ENCODE measurements at places on chromosomes 16 and 17.

DNA sequence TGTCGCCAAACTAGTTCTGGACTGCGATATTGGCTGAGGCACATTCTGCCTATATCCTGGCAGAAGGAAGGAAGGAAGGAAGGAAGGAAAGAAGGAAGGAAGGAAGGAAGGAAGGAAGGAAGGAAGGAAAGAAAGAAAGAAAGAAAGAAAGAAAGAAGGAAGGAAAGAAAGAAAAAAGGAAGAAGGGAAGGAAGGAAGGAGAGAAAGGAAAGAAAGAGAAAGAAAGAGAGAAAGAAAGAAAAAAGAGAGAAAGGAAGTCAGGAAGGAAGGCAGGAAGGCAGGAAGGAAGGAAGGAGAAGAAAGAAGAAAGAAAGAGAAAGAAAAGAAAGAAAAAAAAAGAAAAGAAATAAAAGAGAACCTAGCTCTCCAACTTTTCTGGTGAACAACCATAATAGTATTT lies 587.1 kb downstream of the RBFOX1 start:
- no peak for DNase-seq

DNA sequence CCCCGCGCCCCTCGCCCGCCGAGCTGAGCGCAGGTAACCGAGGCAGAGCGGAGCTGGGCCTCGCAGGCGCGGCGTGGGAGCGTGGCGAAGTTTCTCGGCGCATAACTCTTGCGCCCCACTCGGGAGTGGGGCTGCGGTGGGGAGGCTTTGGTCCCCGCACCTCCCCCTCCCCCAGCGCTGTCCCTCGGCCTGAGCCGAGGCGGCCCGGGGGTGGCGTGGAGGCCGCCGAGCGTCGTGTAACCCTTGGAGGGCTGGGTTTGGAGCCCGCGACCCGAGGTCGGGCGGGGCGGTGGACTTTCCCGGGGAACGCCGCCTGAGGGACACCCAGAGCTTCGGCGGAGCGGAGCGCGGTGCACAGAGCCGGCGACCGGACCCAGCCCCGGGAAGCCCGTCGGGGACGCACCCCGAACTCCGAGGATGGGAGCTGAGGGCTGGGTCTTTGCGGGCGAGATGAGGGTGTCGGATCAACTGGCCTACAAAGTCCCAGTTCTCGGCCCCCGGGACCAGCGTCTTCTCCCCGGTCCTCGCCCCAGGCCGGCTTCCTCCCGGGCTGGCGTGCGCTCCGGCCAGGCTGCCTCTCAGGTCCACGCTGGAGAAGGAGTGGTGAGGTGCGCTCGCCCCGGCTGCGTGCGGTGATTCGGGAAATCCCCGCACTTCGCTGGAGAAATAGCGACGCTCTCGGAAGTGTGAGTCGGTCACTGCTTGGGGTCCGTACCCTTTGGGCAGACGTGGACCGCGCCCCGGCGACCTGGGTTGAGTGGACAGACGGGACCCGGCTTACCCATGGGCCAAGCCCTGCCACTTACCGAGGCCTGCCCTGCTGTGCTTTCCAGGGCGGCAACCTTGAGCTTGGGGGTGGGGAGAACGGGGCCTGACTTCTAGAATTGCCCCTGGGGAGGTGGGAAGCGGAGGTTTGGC lies 168.4 kb downstream of the RAB11FIP4 start:
- no peak for DNase-seq

GRCh38 chr17:73586275-73586832 lies 57.9 kb downstream of the SDK2 start:
- DNase-seq, result no peak

DNA sequence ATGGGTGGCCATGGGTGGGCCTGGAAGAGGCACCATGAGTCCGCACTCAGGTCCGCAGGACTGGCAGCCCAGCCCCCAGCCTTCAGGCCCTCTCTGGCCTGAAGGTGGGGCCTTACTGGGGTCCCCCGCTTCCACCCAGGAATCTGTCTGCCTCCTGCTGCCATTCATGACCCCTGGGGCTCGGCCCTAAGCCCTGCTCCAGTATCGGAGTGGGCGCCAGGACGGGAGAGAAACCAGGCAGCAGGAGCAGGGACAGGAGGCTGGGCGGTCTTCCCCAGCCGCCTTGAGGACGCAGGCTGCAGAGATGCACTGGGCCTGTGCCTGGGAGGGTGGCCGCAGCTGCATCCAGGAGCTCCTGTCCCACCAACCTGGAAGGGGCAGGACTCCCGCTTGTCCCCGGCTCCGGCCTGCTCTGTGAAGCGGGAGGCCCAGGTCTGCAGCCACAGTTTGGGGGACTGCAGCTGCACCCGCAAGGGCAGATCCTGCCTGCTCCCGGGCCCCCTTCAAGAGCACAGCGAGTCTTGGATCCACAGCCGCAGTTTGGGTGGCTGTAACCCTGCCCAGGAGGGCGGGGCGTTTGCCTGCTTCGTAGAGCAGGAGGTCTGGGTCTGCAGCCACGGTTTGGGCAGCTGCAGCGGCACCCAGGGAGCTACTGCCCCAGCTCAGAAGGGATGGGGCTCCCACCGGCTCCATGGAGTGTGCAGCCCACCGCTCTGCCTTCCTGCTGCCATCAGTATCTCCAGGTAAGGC lies 81.8 kb upstream of the DNAJA2 start:
- DNase-seq, result no peak

- DNase-seq, result no peak
Observed at GRCh38 chr17:16486373-16487250, 5.4 kb downstream of the LRRC75A start.

DNA sequence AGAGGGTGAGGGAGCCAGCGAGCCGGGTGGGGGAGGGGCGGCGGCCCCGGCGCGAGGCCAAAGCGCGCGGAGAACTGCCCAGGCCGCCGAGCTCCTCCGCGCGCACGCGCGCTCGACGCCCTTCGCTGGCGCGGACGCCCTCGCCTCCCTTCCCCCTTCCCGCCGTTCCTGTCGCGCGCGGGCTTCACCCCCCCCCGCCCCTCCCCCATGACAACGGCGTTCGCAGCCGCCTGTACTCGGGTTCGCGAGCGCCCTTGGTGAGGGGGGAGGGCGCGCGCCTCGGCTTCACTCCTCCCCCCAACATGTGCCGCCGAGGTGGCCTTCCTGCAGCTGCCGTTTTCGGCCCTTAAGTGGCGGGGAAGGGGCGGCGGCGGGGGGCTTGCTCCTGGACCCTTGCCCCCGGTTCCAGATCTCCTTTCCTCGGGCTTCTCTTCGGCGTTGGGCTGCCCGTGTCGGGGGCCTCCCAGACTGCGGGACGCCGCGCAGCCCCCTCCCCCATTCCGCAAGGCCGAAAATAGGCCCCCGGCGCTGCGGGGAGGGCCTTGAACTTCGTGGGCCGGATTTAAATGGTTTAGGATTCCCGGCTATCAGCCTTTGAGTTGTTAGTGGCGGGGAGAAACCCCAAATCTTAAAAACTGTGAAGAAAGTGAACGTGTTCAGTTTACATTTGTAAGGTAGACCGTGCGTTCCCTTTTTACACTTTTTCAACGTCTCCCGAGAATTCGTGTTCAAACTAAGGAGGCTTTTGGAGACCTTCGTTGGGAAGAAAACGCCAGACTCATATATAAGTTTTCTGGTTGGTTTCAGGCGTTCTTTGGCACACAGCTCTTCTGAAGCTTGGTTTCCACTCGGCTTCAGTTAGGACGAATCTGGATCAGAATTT lies 653 bp downstream of the SRRM2 start:
- DNase-seq, result no peak

GRCh38 chr17:4417129-4417667 lies 16.5 kb upstream of the SPNS3 start:
- DNase-seq, result no peak

- DNase-seq, result no peak
Observed at GRCh38 chr16:75372236-75372856, 61.0 kb downstream of the CFDP1 start.

- peak; percentile 83 for DNase-seq
Observed at GRCh38 chr17:39636927-39637736, at the start of gene STARD3. TSS of gene STARD3 (plus strand) at chr17:39637144. CDS start at chr17:39653532, 16,388 bp downstream.

- DNase-seq, result no peak
Observed at GRCh38 chr16:51326131-51326856, 175.2 kb upstream of the SALL1 start.

DNA sequence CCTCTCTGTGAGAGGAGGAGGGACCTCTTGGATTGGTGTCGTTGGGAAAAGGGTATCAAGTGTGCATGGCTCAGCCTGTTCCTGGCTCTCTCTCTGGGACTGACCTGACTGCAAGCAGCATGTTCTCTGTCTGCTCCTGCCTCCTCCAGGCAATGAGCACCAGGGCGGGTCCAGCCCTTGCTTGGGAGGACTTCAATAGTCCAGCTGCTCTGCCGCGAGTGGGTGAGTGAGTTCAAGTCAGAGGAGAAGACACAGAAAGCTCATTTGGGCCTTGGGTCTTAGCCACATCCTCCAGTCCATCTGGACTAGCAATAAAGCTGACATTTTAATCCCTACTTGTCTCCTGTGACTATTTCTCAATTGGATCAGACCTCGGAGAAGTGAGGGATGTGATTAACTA lies 25.2 kb upstream of the TNS4 start:
- DNase-seq, result no peak

DNA sequence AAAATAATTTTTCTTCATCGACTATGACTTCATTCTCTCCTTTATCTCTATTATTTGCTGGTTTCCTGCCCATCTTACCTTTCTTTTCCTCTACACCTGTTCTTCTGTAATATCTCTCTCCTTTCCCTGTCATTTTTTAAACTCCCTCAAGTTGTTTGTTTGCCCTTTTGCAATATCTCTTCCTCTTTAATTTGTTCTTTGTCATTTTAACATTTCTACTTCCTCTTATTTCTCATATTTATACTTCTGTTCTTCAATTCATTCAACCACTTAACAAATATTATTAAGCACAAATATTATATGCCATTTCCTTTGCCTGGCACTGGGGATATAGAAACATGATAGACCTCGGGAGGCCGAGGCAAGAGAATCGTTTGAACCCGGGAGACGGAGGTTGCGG lies 22.6 kb downstream of the MAP3K3 start:
- no peak for DNase-seq

- no peak for DNase-seq
Observed at GRCh38 chr17:10116267-10116666, 82.1 kb downstream of the GAS7 start.

GRCh38 chr17:11140501-11140900 lies 100.5 kb upstream of the SHISA6 start:
- DNase-seq, result no peak

GRCh38 chr17:7045492-7046126 lies 1.7 kb upstream of the SLC16A11 start:
- DNase-seq, result no peak

GRCh38 chr17:31561469-31562375 lies 170.2 kb downstream of the RAB11FIP4 start:
- no peak for DNase-seq

- DNase-seq, result no peak
Observed at GRCh38 chr16:83908798-83909197, 9.9 kb downstream of the MLYCD start.

- no peak for DNase-seq
Observed at GRCh38 chr17:15157051-15157450, 108.1 kb downstream of the PMP22 start.

GRCh38 chr17:50618300-50618699 lies 16.4 kb upstream of the ABCC3 start:
- DNase-seq, result no peak

- DNase-seq, result no peak
Observed at GRCh38 chr16:72371307-72372086, 199.5 kb upstream of the PMFBP1 start.

DNA sequence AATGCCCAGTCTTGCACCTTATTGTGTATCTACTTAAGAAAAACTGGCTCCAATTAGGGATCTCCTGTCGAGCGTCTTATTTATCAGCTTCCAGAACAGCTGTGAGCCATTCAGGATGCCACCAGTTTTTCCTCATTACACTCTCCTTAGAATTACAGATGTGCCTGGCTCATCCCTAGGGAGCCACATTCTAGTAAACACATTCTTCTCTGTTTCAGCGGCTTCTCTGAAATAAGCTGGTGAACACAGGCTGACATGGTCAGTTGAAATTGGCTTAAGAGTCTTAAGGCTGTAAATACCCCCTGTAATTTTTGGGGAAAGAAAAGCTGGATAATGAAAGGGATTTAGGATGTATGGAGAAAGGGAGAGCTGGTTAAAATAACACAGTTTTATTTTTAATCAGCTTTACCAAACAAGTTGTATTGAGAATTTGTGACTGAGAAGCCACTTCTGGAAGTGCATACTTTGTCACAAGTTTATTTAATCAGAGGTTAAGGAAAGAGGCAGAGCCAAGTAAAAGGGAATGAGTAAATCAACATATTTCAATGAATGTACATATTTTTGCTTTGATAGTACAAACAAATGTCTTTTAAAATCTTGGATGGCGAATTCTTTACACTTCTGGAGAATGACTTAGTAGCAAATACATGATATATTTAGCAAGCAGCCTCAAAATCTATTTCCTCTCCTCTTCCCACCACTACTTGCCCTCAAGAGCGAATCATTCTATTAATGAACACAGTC lies 562.0 kb upstream of the GOT2 start:
- no peak for DNase-seq

- DNase-seq, result no peak
Observed at GRCh38 chr16:50316848-50317630, 50.7 kb downstream of the ADCY7 start.

DNA sequence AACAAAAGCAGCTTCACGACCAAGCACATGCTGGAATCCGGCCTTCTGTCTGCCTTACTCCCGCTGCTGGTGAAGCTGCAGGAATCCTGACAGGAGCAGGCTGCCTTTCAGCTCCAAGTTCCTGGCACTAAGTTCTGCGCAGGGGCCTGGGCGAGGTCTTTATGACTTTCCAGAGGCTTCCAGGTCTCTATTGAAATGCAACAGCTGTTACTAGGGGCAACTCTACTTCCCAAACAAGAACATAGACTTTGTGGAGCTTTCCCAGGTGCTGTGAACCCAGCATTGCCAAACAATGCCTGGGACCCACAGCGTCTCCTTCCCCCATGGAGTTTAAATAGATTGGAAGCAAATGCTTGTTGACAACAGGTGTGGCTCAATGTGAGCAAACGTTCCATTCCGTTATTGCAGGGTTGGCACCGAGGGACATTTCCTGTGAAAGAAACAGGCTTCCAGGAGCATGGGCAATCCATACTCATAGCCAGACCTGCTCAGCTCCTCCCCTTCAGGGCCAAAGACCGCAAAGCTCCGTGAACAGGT lies 156.0 kb downstream of the CDH13 start:
- no peak for DNase-seq

DNA sequence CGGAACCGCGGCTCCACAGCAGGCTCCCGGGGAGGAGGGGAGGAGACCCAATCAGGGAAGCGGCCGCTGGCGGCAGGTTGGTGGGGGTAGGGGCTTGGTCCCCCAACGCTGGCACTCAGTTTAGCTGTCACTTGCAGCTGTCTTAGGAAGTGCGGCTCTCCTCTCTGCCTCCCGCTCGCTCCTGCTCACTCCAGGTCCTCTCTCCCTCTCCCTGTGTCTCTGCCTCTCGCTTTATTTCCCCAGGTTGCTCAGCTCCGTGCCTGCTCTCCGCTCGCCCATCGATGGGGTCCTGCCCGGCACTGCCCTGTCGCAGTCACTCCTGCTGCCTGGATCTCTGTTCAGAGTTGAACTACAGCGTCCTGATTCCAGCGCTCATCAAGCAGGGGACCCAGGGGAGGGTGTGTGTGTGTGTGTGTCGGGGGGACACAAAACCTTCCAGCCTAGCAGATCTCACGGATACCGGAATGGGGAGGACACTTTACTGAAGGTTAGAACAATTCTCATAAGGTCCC lies 145.6 kb downstream of the ENGASE start:
- DNase-seq, result no peak

- DNase-seq, result no peak
Observed at GRCh38 chr17:77930780-77931768, 27.4 kb upstream of the TNRC6C start.

- DNase-seq, result no peak
Observed at GRCh38 chr17:44360826-44361225, 2.8 kb downstream of the FAM171A2 start.
